ENCODE measurements at places on chromosomes 5 and 9.

DNA sequence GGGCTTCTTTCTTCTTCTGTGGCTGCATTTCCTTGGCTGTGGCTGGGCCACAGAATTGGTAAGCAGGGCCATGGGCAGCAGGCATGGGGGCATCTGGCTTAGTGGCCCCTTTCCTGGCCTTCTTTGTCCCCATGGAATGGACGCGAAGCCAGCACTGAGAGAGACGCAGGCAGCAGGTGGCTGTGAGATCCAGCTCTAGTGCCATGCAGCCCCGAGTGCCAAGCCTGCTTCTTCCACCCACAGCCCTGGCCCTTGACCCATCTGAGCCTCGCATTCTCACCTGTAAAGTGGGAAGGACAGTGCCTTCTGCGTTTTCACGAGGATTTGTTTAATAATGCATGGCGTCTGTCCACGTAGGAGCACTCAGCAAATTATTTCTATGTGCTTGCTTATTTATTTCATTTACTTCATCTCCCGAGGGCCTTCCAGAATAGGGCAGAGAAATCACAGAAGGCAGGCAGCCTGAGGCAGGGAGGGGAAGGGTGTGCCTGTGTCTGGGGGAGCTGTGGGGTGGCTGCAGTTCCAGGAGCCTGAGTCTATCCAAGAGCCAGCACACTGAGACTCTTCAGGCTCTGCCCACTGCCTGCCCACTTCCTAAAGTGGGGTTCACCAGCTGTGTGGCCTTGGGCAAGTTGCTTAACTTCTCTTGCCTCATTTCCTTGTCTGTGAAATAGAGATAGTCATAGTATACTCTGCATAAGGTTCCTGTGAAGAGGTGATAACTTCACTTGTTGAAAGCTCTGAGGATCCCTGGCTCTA, 55.2 kb downstream of the NTNG2 start:
- no peak for DNase-seq

DNA sequence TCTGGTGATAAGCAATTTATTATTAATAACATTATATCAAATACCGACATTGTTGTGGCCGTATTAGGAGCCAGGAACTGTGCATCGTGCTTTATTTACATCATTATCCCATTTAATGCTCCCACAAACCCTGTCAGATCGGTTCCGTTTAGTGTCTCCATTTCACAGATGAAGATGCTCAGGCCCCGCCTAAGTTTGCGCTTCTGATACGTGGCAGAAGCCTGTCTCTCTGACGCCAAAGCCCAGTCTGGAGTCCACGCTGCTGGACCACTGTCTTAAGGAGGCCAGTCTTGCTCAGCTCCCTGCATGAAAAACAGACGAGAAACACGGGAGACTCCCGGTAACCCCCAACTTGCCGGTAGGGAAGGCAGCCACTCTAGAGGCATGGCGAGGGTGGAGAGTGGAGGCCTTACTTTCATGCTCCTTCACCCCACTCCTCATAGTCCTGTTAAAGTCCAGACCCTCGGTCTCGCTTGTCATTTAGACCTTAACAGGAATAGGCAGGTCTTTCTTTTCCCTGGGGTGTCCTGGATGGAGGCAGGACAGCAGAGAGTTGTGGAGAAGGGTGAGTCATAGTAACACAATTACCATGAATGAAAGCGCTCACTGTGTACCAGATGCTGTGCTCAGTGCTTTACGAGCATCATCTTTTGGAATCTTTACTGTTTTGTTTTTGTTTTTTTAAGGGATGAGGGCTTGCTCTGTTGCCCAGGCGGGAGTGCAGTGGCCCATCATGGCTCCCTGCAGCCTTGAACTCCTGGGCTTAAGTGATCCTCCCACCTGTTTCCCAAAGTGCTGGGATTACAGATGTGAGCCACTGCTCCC, 872 bp downstream of the TXNDC15 start:
- DNase-seq: peak; percentile 30

- no peak for DNase-seq
These were observed 47.4 kb downstream of the CYSTM1 start for GRCh38 chr5:140222416-140222815.

DNA sequence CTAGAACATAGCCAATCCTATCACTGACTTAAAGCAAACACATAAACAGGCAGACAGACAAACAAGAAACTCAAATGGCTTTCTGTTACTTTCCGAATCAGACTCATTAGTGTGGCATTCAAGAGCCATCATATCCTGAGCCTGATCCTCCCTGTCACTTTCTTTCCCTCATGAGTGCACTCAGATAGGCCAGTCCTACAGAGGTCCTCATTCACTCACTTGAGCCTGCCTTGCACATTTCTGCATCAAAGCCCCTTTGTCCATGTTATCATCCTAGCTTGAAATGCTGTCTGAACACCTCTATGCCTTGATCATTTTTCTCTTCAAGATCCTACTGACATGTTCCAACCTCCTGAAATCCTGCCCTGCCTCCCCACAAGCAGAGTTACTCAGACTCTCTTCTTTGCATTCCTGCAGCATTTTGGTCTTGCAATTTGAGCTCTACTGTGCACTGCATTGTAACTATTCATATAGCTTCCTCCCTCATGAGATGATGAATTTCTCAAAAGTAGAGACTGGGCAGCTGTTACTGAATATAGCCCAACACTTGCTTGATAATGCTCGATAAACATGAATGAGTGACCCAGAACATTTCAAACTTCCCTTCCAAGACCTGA, 126.9 kb downstream of the PALM2AKAP2 start:
- no peak for DNase-seq

DNA sequence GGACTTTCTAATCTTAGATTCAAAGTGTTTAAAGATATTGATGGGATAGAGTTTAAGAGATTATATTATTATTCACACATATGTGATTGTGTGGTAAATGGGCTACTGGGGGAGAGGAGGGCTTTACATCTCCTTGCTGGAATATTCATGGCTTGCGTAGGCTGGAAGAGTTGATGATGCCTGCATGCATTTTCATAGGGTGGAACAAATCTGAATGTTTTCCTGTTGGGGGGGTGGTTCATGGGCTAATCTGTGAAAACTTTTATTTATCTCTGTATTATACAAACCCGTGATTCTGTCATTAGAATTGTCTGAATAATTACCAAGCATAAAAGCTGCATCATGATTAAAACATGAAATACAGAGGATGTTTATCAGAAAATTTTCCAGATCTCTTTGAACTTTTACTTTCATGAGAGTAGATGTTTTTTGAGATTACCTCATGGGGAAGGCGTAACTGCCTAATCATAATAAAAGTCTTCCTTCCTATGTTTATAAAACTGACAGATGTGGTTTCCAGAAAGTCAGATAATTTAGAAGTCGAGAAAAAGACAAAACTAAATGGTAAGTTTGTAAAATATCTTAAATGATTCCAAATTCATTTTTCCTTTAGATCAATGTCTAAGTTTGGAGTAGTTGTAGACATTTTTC, 1185.4 kb upstream of the SEMA6A start:
- DNase-seq: no peak

DNA sequence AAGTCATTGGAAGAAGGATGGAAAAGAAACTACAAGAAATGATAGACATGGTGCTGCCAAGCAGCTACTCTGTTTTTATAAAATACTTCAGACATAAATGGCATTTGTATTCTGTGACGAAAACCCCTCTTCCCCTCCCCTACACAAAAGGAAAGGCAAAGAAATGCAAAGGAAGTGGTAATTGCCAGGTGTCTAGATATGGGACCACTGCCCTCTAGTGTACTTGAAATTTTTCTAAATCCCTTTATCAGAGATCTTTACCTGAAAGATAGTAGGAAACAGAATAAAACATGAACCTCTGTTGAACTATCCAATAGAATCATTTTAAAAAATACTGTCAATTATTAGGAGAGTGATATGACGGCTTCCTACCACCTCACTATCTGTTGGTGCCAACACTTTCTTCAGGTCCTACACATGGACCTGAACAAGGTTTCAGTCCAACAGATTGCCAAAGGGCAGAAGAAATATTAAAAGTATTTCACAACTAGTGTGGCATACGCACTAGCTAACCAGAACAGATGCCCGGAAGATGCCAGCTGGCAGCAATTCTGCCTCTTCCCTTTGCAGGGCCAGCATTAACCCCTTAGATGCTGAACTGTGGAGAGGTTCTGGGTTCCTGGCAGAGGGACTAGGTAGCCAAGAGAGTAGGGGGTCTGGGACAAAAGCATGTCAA, 104.1 kb downstream of the TSSK1B start:
- no peak for DNase-seq
